K562 (cell line): ENCODE measurements at places on chromosomes 4 and X. TPM values are rescaled to one million over a fixed set of nuclear protein-coding genes. Genes with fewer than 3 reads are reported as not detected.
A peak's percentile ranks its signal among the peaks of the same experiment; 100 is the strongest.

ASB12 gene
- total RNA-seq: 0.18 and 0.33 TPM in 2 replicates

GRCh38 chr4:26525771-26526150 lies 35.5 kb upstream of the CCKAR start:
- DNase-seq: no peak

DNA sequence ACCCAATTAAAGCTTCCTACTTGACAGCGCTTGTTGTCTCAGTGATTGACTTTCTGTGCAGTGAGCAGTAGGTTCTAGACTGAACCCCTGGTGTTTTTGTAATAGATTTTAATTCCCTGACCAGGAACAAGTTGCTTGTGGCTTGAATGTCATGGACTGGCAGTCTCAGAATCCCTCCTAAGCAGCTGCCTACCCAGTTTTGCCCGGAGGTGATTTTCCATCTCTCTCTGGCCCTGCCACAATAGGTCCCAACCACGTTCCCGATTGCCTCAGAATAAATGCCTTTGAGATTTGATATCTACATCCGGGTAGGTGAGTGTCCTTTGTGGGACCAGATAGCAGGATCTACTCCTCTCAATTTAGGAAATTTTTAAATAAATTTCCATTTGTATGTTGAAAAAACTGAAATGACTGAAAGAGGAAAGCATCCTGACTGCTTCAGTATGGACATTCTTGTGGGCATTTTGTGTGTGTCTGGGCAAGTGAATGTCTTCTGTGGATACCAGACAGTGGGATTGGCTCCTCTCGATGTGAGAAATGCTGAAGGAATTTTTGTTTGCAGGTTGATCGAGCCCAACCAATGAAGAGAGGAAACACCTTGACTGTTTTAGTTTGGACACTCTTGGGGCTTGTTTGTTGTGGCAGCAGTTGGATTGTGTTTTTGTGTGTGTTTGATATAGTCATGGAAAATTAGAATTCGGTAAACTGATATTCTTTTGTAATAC lies 1607.4 kb downstream of the C4orf33 start:
- DNase-seq: no peak

DNA sequence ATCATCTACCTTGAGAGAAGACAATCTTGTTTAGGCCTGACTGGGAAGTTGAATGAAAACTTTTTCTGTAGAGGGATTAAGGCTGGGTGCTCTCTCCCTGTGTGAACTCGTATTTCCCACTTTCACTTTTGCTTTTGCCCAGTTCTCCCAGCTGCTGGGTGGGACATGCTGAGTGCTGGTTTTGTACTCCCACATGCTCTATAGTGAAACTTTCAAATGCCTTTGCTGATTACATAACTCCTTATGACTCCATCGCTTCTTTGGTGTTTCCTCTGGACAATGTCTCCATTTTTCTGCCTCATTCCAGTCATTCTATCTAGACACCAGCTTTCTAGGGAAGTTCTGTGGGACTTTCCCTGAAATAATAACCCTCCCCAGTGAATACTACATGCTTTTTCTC lies 100.5 kb downstream of the CLNK start:
- no peak for DNase-seq

NSG1 gene
- total RNA-seq: not detected in 2 replicates

BST1 gene
- not detected in 2 replicates for total RNA-seq

PUDP gene
- 29.2 and 31.7 TPM in 2 replicates for total RNA-seq

DNA sequence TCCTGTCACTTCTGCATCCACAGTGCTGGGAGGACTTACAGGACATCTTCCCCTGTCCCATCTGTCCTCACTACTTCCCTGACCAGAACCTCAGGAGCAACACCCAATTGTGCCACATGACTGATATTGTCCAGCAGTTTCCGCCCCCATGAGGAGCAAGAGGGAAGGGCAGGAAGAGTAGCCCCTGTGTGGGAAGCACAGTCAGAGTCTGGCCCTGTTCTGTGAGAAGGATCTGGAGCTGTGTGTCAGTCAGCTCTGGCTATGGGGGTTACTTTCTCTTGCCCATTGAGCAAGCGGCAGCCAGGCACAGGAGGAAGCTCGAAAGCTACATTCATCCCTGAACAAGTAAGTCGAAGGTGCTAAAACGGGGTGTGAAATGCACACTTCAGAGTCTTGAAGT lies 14.8 kb upstream of the TRIM60 start:
- peak; percentile 29 for DNase-seq

DCAF12L1 gene
- not detected in 2 replicates for total RNA-seq

USP51 gene
- 1.8 and 2.0 TPM in 2 replicates for total RNA-seq

DNA sequence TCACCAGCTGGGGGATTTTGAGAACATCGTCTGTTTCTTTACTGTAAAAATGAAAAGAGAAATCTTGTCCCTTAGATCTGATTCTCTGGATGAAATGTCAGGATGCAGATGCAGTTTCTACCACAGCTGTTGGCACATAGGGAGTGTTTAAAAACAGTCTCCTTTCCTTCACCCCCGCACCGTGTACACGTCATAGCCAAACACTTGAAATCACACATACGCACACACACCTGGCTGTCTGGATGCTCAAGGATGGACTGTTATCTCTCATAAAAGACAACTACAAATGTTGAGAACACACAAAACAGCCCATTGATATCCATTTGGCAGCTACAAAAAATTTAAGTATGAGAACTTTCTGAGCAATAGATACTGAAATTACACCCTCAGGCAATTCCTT lies 275.8 kb upstream of the CLNK start:
- no peak for DNase-seq

MMRN1 gene
- 0.02 and 0.04 TPM in 2 replicates for total RNA-seq

DNA sequence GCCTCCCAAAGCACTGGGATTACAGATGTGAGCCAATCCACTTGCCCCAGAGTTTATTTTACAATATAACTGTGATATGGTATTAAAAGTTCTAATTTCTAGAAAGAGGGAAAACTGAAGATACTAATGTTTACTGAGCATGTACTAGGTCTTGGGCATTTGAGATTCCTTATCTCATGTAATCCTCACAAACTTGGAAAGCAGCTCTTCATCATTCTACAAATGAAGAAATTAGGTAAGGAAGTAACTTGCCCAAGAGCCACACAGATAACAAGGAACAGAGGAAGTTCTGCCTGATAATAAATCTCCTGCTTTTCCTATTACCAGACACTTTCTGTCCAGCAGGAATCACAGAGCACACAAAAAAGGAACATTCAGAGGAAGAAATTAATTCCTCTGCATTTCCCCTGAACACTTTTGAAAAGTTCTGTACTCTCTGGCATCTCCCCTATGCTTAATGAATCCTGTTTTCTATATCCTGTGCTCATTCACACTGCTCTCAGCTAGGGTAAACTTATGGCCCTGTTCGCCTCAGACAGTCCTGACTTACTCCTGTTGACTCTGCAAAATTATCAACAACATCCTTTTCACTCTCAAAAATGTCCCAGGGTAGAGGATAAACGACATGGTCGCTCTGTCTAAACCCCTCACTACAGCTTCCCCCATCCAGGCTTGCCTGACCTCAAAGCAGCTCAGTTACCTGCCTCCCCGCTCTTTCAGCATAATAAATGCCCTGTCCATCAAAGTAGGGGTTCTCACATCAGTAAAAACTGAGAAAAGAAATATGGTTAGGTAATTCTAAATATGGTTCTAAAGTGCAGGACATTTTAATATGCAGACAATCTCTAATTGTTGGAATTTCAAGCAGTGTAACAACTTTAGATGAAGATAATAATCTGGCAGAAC lies 13.6 kb downstream of the SH3RF1 start:
- DNase-seq: no peak

DNA sequence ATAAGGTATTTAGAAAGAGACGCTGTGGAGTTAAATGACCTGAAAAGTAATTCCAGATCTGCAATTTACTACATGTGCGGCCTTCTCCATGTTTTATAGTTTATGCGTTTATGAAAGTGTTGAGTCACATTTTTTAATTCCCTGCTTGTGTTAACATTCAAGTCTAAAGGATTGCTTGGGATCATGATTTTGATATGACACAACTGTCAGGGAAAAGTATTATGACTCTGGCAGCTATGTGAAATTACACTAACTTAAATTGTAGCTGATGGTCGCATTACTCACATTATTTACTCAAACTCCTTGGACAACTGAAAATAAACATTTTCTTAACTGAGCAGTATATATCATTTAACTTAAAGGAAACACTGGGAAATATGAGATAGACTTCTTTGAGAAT lies 14.3 kb upstream of the GABRB1 start:
- DNase-seq: no peak
